ENCODE measurements at places on chromosomes 3 and 15. TPM values are rescaled to one million over a fixed set of nuclear protein-coding genes. Genes with fewer than 3 reads are reported as not detected.

ATP13A5 gene
- total RNA-seq, result not detected

DNA sequence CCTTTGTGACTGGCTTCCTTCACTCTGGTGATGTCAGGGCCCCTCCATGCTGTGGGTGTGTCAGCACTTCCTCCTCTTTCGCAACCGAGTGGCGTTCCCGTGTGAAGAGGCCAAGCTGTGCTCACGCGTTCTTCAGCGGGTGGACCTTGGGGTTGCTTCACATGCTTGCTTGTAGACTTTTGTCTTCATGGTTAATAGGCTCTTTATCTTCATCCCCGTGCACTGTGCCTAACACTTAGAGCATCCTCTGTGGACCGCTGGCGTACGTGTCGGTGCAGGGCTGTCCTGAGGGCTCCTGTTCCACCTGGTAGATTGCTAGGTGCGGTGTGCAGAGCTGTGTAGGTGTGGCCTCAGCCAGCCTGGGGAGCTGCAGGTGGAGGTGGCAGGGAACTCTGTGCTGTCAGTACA is 182.3 kb downstream of the OR4M2 start:
- DNase-seq, result no peak

DNA sequence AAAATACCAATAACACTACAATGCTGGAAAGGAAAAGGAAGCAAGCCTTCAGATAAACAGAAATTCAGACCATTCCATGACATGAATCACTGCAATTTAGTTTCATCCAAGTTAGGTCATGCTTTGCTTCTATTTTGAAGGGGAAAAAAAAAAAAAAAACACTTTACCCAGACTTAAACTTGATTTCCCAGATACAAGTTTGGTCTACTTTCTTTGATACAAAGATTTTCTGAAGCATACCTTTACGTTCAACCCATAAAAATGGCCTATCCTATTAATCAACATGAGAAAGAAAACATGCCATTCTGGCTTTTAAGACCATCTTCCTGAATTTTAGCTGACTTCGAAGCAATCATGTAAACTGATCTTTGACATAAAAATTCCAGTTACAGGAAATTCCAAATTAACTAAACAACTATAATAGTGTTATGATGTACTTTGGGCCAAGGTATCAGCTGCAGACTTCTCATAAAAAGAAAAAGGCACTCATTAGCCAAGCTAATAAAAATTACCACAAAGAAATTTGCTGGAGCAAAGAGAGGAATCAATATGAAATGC is 12.6 kb downstream of the OSBPL10 start:
- no peak for DNase-seq

GRCh38 chr3:80000022-80000421 is 232.2 kb upstream of the ROBO1 start:
- no peak for DNase-seq

- DNase-seq, result no peak
These were observed 884 bp upstream of the GLYCTK start for GRCh38 chr3:52286777-52287110.

All from osteocyte (in vitro differentiated cells).